ENCODE measurements at places on chromosomes 1 and 21. TPM values are rescaled to one million over a fixed set of nuclear protein-coding genes. Genes with fewer than 3 reads are reported as not detected.

DNA sequence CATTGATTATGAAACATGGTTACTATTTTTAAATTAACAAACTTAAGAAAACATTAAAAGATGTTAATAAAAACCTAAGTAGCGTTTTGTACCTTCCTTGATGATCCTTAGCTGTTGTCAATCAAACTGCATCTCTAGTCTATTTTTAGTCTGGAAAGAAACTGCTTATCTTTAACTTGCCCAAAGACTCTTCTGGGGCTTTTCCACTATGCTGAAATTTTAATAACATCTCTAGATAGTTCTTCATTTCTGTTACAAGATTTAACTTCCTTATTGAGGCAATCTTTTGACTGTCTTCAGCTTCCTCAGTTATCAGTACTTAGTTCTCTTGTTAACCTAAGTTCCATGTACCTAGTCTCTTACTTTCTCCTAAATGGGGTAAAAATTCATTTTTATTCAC is 135.9 kb upstream of the HMCN1 start:
- H3K27ac ChIP-seq = no peak overlapping the region
- no peak overlapping the region for H3K4me3 ChIP-seq
- H3K36me3 ChIP-seq = no peaks in the 10 kb centered on the region
- no peak for DNase-seq
- no peaks in the 10 kb centered on the region for H3K4me1 ChIP-seq

PLA2G2C gene
- total RNA-seq = 0.48 TPM

DNA sequence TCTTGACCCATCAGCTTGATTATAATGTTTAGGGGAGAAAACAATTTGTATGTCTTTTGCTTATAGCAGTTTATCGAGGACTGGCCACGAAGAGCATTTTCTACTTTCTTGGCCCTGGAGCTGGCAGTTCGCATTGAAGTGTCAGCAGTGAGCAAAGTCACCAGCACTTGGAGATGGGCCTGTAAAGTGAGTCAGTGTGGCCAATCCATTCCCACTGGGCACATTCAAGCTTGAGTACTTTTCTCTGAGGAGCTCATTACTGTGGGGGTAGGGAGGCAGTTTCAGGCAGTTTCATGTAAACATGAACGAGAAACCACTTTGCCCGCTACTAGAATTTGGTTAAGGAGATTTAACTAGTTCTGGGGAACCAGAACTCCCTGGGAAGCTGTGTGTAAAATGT is 164.8 kb downstream of the PRDM2 start:
- H3K36me3 ChIP-seq = no peaks in the 10 kb centered on the region
- no peak for DNase-seq
- no peak overlapping the region for H3K4me3 ChIP-seq

DNA sequence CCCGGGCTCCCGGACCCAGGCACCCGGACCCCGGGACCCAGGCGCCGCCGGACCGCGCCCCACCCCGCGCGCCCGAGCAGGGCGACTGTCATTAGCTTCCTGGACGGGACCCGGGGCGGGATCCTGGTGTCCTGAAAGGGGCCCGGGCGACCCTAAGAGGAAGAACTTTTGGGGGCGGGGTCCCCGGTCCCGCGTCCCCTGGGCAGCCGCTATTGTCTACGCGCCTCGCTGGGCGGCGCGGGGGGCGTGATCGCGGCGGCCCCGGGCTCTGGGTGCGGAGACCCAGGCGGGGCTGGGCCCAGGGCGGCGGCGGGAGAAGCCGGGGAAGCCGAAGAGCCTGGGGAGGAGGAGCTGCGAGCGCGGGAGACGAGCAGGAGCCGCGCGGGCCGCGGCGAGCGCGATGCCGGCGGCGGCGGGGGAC is 465 bp downstream of the HUNK start:
- peaks cover 14% of the 10 kb centered on the region for H3K27me3 ChIP-seq
- H3K27ac ChIP-seq = no peak overlapping the region
- no peaks in the 10 kb centered on the region for H3K36me3 ChIP-seq
- H3K4me1 ChIP-seq = no peaks in the 10 kb centered on the region

COA6 gene
- total RNA-seq = 73.8 TPM

TSPAN1 gene
- total RNA-seq = 139 TPM

DNA sequence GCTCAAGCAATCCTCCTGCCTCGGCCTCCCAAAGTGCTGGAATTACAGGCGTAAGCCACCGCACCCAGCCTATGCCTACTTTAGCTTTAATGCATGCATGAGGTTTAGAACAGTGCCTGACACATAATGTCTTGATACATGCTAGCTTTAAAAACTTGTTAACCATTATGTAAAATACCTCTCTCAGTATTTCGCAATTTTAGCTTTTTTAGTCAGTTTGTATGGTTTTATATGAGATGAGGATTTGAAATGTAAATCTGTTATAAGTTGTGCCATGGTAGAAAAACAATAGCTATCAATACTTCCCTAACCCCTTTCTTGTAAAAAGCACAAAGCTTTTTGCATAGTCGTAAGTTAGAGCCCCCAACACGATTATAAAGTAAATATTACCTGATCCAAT is 4.7 kb upstream of the AKNAD1 start:
- no peak overlapping the region for H3K4me3 ChIP-seq
- H3K27ac ChIP-seq = no peak overlapping the region
- no peaks in the 10 kb centered on the region for H3K36me3 ChIP-seq
- DNase-seq = no peak
- H3K4me1 ChIP-seq = peaks cover 16% of the 10 kb centered on the region
- H3K27me3 ChIP-seq = no peaks in the 10 kb centered on the region

GRCh38 chr1:95537176-95537575 is 303.2 kb downstream of the RWDD3 start:
- no peaks in the 10 kb centered on the region for H3K27me3 ChIP-seq
- H3K4me1 ChIP-seq = no peaks in the 10 kb centered on the region
- DNase-seq = no peak
- H3K27ac ChIP-seq = no peak overlapping the region
- no peak overlapping the region for H3K4me3 ChIP-seq

GRCh38 chr1:96400089-96400488 is 321.5 kb upstream of the PTBP2 start:
- no peaks in the 10 kb centered on the region for H3K4me1 ChIP-seq
- no peak overlapping the region for H3K27ac ChIP-seq
- no peaks in the 10 kb centered on the region for H3K27me3 ChIP-seq
- H3K36me3 ChIP-seq = no peaks in the 10 kb centered on the region
- DNase-seq = no peak
- no peak overlapping the region for H3K4me3 ChIP-seq

RGS18 gene
- not detected for total RNA-seq

DNA sequence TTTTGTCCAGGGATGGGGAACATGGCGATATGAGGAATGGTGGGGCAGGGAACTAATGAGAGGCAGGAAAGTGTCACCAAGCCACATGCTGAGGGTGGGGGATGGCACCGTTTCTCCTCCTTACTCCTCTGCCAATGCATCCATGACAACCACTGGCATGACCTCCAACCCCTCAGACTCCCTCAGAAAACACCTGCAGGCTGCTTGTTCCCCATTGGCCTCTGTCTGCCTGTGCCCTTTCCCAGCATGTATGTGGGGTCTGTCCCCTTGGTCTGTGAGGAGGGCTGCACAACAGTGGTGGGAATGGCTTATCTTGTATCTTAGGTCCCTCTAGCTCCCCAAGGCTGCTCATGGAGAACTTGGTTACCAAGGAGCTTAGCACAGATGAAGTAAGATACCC is 137.2 kb upstream of the NGF start:
- H3K4me1 ChIP-seq = peaks cover 39% of the 10 kb centered on the region
- no peak overlapping the region for H3K4me3 ChIP-seq
- no peaks in the 10 kb centered on the region for H3K36me3 ChIP-seq
- H3K27me3 ChIP-seq = no peaks in the 10 kb centered on the region
- DNase-seq = no peak

All from PC-9 (cell line).